ENCODE measurements at places on chromosomes 13 and 19.

- peak; percentile 94 for DNase-seq
These were observed at the start of gene MARK4 for GRCh38 chr19:45250832-45251451. MARK4 (plus strand) TSS chr19:45251271; CDS start chr19:45251589, 318 bp downstream.

GRCh38 chr19:16306728-16307402 is 17.8 kb upstream of the KLF2 start:
- DNase-seq: no peak

- DNase-seq: peak; percentile 12
These were observed 50.5 kb upstream of the UBE2L5 start for GRCh38 chr13:30371649-30372265.

GRCh38 chr13:97448503-97449251 is 14.7 kb downstream of the RAP2A start:
- DNase-seq: no peak

DNA sequence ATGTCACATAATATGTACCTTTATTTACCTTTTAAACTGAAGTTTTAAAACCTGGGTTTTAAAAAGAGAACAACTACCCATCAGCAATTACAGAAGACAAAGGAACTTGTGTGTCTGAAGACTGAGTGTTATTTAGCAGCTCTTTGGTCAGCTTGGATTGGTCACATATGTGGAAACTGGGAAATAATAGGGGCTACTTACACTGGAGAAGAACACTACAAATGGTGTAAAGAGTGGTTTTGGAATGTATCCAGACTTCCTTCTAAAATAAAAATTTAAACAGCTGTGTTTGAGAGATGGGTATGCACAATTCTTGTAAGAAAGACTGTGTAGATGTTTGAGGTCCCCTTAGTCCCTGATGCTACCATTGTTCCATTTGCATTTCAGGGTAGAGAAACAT is 13.3 kb downstream of the TNFRSF19 start:
- DNase-seq: no peak

DNA sequence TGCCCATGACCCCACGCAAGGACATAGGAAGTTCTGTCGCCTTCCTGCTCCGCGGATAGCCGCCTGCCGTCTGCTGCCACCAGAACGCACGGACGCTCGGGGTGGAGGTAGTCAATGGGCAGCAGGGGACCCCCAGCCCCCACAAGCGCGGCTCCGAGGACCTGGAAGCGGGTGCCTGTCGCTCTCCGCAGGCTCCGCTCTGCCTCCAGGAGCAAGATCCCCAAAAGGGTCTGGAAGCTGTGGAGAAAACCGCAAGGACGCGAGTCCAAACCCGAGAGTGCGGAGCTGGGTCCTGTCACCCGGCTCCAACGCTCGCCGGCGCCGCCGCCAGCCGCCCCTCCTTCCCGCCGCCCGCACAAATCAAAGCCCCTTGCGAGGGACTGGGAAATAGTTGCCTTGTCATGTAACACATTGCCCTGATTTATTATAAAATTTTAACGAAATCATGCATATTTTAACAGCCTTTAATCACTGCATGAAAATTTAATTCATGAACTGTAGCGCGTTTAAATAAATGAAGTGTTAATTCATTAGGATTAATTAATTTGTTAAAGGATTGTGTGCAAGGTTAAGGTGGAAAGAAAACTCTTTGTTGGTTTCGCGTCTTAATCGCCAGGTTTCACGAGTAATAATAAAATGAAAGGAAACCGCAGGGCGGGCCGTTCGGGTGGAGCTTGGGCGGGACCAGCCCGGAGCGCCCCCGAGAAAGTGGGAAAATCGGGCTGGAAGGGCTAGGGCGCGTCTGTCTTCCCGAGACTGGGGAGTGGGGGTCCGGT is 5.5 kb upstream of the POU4F1 start:
- DNase-seq: no peak

DNA sequence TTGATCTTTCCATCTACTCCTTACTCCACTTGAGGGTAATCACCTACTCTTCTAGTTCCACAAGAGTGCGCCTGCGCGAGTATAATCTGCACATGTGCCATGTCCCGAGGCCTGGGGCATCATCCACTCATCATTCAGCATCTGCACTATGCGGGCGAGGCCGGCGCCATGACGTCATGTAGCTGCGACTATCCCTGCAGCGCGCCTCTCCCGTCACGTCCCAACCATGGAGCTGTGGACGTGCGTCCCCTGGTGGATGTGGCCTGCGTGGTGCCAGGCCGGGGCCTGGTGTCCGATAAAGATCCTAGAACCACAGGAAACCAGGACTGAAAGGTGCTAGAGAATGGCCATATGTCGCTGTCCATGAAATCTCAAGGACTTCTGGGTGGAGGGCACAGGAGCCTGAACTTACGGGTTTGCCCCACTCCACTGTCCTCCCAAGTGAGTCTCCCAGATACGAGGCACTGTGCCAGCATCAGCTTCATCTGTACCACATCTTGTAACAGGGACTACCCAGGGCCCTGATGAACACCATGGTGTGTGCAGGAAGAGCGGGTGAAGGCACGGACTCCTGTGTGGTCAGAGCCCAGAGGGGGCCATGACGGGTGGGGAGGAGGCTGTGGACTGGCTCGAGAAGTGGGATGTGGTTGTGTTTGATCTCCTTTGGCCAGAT is 2.7 kb upstream of the KLK2 start:
- DNase-seq: peak; percentile 83

DNA sequence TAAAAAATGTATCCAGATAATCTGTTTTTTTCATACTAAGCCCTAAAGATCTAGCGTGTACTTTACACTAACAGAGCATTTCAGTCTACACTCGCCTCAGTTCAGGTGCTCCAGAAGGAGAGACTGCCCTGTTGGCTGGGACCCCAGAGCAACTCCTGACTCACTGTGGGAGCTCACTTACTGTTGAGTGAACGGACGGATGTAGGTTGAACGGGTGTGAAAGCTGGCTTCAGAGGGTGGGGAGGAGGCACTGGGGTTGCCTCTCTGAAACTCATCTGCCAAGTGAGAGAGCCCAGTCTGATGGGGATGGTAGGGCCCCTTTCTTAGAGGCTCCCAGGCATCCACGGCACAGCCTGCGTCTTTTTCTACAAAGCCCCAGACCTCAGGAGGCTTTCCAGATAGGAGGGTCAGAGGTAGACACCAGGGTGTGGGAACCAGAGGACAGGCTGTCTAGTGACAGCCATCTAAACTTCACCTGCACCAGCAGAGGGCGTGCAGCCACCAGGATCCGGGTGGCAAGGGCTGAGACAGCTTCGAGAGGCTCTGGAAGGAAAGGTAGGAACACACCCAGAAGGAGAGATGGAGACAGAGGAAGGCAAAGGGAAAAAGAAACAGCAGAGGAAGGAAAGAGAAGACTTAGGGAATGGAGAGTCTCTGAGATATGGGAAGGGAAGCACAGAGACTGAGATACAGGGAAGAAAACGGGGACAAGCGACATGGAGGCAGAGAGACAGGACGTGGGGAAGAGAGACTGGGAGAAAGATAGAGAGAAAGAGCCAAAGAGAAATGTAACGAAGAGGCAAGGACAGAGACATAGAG is 3.7 kb downstream of the KASH5 start:
- peak; percentile 86 for DNase-seq

- no peak for DNase-seq
These were observed 7.9 kb upstream of the MAB21L1 start for GRCh38 chr13:35484384-35484783.

GRCh38 chr13:30486230-30487074 is 20.7 kb upstream of the HMGB1 start:
- DNase-seq: no peak

DNA sequence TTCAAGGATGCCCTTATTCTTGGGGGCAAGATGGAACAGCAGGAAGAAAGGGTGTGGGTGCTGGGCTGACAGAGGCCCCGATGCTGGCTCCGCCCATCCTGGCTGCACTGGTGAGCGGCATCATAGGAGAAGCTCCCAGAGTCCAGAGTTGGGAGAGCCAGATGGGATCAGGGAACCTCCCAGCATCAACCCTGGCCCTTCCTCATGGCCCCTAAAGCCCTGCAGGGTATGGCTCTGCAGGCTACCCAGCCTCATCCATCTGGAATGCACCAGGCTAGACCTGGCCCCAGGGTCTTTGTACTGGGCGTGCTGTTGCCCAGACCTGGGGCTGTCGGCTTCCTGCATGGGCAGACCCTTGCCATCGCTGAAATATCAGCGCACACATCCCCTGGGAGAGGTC is 7.9 kb upstream of the ELL start:
- DNase-seq: no peak

DNA sequence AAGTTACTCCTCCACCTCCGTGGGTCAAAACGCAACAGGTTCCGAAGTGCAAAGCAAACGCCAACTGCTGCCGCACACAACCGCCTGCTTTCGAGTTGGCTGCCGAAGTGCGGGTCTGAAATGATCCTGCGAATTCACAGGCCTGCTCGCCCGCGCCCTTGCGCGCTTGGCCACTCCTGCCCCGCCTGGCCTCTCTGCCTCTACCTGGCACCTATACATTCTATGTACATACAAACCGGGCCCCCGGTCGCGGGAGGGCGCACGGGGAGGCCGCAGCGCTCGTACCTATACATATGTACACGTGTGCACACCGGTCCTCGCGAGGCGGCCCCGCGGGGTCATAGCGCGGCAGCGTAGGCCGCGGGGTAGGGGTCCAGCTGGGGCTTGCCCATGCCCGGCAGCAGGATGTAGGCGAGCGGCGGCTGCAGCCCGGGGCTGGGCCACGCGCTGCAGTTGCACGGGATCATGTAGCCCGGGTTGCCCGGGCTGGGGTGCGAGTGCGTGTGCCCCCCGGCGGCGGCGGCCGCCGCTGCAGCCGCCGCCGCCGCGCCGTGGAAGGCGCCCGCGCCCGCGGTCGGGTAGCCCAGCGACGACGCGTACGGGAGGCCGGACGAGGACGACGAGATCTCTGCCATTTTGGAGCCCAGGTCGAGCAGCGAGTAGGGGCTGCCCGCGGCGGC is 1.3 kb downstream of the SOX21 start:
- no peak for DNase-seq

DNA sequence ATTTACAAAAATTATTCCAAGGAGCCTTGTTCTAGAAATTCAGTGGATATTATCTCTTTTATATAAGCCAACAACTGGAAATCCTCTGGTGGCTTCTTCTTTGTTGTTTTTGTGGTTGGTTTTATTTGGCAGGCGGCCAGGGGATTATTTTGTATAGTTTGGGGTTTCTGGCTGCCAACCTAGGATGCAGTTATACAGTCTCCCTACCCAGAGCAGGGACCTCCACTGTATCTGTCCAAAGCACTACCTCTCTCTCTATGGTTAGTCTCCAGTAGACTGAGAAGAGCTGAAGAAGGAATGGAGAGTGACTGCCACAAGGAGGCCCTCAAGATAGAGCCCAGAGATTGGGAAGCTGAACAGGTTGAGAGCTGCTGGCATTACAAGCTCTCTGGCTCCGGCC is 80.2 kb downstream of the ZAR1L start:
- no peak for DNase-seq

DNA sequence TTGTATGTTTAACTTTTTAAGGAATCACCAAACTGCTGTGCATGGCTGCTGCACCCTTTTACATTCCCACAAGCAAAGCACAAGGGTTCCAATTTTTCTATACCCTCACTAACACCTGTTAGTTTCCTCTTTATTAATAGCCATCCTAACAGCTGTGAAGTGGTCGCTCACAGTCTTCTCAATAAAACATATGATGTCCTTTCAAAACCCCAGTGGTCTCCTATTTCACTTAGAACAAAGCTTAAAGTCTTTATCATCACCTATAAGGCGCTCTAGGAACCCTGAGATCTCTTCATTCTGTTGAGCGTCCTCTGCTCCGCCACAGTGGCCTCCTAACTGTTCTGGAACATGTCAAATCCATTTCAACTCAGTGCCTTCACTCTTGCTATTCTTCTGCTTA is 400.5 kb downstream of the KLF12 start:
- no peak for DNase-seq

DNA sequence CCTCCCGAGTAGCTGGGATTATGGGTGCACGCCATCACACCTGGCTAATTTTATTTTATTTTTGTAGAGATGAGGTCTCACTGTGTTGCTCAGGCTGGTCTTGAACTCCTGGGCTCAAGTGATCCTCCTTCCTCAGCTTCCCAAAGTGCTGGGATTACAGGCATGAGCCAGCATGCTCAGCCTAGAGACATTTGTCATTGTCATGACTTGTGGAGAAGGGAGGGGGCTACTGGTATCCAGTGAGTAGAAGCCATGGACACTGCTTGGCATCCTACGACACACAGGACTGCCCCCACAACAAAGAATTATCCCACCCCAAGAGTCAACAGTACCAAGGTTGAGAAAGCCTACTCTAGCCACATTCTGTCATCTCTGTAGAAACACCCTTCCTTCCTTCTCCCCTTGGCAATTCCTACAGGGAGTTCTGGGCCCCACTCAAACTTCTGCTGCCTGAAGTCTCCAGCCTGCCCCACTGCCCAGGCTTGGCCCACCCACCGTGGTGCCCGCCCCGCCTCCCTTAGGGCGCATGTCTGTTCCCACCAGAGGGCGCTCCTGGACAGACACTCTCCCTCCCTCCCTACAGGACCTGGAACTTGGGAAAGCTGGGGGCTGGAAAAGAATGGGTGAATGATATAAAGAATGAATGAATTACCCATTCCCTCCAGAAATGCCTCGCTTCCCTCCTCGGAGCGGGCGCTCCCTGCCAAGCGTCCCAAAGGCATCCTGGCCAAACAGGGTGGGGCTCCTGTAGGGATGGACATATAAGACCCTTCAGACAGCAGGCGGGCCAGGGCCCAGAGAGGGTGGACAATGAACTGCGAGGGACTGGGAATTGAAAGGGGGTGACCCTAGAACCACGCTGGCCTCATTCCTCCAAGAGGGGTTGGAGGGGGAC is 5.5 kb upstream of the EMP3 start:
- peak; percentile 72 for DNase-seq

- DNase-seq: no peak
These were observed 12.3 kb downstream of the LATS2 start for GRCh38 chr13:21048901-21049698.

- peak; percentile 77 for DNase-seq
These were observed at the start of gene TLE5 for GRCh38 chr19:3062165-3063105. TLE5 (minus strand) TSS chr19:3062495; CDS start chr19:3062200, 295 bp downstream.

DNA sequence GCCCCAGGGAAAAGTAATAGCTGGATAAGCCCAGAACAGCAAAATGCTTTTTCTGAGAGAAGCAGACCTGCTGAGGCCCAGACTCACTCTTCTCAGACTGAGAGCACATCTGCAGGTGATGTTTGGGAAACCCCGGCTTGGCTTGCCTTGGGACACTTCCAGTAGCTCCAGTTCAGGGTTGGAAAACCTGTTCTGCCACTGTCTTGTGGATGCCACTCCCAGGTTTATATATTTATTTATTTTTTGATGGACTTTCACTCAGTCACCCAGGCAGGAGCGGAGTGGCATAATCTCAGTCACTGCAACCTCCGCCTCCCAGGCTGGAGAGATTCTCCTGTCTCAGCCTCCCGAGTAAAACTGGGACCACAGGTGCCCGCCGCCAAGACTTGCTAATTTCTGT is 8.0 kb upstream of the SMARCA4 start:
- no peak for DNase-seq

GRCh38 chr19:45450012-45450333 is 17.8 kb upstream of the FOSB start:
- no peak for DNase-seq

- DNase-seq: no peak
These were observed 1.1 kb downstream of the ZNF836 start for GRCh38 chr19:52170304-52170703.
